CD4-positive, alpha-beta T cell treated with Interleukin-4 for 1 hour (primary cell): ENCODE measurements at places on chromosomes 6 and 20.

GRCh38 chr6:48200869-48201390, 89.9 kb upstream of the PTCHD4 start:
- DNase-seq, result no peak

DNA sequence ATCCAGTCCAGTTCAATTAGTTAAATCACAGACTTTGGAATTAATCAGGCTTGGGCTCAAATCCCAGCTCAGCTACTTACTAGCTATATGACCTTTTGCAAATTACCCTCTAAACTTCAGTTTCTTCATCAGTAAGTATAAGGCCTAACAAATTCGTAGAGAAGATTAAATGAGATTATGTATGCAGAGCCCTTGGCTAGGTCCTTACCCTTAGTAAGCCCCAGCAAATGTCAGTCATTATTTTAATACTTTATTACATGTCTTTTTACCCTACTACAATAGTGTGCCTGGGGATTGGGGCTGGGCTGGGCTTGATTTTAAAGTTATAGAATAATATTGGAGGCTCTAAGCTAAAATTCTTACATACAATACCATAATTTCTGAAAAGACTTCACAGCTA, 326.1 kb upstream of the PREP start:
- DNase-seq, result no peak

DNA sequence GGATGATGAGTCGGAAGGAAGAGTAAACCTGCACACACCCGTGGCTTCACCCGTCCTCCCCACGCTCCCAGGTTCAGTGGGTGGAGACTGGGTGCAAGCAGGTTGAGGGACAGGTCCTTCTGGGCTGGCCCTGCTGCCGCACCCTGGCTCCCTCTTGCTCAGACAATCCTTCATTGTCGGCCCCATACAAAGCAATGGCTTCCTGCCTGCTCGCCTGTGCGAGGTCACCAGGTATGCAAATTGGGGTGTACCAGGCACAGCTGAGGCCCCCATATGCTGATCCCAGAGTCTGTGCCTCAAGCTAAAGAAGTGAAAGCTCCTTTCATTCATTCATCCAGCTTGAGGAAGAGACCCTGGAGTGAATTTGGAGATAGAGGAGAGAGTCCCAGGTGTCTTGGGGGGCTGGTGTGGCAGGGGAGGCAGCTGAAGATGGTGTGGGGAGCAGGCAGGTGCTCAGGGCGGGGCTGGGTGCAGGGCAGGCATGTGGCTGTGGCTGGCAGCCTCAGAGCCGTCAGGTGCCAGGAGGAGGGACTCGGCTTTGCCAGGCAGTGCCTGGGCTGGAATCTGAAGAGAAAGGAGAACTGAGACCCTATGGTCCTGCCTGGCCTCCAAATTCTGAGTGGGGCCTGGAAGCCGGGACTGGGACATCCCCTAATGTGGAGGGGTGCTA, 4.7 kb downstream of the SLCO4A1 start:
- no peak for DNase-seq

- peak; percentile 7 for DNase-seq
These were observed 188.8 kb downstream of the DLL1 start for GRCh38 chr6:170102038-170102437.

GRCh38 chr6:159151266-159151855, 17.8 kb upstream of the FNDC1 start:
- DNase-seq, result peak; percentile 49

- DNase-seq, result peak; percentile 80
These were observed 2.1 kb downstream of the SOX12 start for GRCh38 chr20:327186-328026.

DNA sequence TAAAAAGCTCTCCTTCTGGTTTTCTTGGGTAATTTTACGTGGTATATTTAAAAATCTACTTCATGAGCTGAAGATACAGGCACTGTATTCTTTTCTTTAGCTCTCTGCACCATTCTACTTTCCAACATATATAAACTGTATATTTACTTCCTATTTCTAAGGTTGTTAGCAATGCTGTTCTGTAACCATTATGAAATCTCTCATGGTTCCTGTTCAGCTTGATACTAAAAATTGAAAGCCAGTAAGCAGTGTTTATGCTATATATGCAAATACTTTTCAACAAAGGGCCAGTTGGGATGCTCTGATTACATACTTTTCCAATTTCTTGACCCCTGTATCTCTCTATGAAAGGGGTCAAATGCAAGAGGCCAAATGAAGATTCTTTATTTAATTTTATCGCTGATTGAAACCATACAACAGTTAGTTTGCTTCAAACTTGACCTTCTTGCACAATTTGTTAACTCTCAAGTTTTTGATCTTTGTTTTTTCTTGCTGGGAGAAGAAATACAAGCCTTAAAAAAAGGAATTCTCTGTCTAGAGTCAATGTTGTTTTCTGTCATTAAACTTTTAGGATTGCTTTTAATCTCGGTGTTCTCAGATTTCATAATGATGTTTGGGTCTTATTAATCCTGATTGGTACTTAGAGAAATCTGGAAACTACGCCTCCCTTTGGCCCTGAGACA, 223.2 kb downstream of the PRL start:
- no peak for DNase-seq

DNA sequence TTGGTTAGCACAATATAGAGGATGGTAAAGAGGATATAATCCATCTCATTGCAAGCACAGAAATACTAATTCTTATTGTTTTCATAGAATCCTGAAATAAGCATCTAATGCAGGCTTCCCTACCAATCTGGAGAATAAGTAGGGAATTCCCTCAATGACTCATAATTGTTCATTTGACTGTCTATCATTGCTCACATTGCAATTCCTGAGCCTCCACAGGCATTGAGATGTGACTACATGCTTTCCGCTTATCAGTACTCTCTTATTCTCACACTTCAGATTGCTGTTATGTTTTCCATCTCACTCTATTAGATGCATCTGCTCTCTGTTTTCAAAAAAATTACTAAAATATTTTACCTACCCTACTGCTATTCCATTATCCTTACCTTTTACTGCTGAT, 216.2 kb upstream of the PRSS16 start:
- DNase-seq, result no peak

- DNase-seq, result no peak
These were observed 83.9 kb downstream of the SAMD3 start for GRCh38 chr6:130138909-130139242.

DNA sequence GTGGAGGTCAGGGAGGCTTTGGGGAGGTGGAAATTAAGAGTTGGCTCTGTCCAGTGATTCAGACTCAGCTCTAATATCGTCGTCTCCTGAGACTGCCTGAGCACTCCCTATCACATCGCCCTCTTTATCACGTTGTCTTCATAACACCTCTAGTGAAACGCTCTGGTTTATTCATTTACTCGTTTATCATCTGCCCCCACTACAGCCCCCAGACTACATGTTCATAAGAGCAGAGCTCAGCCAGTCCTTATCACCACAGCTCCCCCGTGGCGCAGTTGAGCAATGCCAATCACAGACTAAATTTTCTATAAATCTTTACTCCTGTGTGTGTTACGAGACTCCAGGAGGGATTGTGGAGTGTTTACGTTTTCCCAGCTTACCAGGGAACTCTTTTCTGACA, 316.2 kb downstream of the ADGRB3 start:
- no peak for DNase-seq

GRCh38 chr20:52291109-52291508, 99.5 kb upstream of the ZFP64 start:
- no peak for DNase-seq

DNA sequence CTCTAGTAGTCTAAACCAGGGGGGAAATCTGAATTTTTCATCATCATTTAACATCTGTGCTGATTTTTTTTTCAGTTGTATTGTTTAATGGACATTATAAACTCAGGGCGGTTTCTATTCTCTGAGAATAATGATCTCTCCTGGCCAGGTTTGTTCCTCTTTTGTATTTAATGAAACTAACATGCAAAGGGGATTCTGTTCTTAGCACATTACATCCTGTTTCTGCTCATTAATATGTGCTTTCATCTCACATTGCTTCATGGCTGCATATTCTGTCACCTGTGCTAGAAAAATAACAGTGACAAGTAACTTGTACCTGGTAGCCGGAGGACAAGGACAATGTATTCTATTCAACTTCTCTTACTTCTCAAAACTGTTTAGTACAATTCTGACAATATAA, 806 bp downstream of the HLA-DOB start:
- no peak for DNase-seq

GRCh38 chr6:136962661-136963060, 40.6 kb downstream of the SLC35D3 start:
- DNase-seq, result no peak

DNA sequence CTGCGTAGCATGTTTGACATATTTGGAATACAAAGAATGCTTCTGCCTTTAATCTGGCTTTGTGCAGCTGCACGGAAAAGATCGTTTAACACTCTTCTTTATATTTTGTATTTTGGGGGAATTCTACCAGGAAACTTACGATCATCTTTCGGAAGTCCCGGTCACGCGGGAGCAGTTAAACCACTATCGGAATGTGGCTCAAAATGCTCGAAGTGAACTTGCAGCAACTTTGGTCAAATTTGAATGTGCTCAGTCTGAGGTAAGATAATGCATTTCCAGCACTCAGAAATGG, 42.3 kb downstream of the CCDC170 start:
- DNase-seq, result no peak

DNA sequence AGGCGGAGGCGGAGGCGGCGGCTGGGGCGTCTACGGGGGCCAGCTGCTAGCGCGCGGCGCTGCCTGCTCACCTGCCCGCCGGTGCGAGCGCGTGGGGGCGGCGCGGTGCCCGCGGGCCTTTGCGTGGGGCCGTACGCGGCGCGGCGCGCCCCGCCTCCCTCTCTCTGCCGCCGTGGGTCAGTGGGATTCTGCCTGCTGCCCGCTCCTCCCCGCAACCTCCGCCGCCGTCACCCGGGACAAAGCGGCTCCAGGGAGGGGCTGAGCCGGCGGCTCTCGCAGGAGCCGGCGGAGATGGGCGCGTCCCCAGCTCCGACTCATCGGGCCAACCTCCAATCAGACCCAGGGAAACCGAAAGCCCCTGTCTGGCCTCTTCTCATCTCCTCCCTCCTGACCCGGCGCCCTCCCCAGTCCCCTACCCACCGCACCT, at the start of gene RCAN2:
TSS of gene RCAN2 (minus strand) at position 249 of the 427 bp plus-strand sequence.
- DNase-seq, result peak; percentile 13

DNA sequence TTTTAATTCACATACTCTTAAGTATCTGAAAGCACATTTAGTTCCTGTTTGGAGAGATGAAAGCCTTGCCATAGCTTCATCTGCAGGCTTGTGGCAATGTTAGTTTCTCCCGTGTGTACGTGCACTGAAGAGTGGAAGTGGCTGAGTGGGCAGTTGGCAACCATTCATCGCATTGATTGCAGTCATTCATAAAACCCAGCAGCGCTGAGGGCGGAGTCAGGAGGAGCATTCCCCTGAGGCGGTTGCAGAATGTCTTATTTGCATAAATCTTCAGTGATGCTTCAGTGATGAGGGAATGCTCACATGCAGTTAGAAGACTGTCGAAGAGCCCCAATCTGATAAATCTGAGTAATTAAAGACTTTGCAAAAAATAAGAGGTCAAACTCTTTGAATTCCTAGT, 79.1 kb downstream of the RIMS1 start:
- no peak for DNase-seq

DNA sequence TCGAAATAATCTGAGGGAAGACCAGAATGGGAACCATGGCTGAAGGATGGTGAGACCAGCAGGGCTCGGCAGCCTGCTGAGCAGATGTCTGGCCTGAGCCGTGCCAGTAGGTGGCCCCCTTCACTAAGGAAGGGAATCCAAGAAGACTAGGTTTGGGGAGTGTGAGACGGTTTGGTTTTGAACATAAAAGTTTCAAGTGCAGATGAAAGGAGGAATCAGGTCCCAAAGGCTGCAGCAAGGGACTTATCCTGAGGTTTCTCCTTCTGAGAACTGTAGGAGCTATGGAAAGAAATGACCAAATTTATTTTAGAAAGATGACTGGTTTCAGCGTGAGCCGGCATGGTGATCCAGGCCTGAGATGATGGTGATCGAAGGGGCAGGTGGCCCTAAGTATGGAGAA, 4.6 kb upstream of the OSER1 start:
- peak; percentile 78 for DNase-seq

DNA sequence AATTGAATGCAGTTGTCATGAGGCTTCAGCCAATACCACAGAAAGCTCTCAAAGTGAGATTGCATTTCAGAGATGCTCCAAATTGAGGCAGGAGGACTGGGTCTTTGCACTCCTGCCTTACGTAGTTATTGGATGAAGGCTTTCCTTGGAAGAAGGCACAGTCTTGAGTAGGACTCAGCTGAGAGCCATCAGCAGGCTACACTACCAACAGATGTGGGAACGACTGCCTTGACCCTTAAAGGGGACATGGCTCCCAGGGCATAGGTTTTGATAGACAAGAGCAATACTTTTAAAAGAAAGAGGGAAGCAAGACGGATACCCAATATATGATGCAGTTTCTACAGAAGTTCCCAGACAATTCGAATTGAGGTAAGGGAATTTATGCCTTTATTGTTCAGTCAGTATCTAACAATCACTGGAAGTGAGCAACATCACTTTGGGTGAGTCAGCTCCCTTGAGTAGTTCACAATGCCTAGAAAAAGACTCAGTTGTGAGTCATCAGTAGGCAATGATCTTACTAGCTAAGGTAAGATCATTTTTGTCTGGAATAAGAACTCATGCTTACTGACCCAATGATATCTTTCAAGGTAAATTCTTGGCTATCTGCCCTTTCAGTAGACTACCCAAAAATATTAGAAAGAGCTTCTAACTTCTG, 390.8 kb downstream of the GJA1 start:
- no peak for DNase-seq

DNA sequence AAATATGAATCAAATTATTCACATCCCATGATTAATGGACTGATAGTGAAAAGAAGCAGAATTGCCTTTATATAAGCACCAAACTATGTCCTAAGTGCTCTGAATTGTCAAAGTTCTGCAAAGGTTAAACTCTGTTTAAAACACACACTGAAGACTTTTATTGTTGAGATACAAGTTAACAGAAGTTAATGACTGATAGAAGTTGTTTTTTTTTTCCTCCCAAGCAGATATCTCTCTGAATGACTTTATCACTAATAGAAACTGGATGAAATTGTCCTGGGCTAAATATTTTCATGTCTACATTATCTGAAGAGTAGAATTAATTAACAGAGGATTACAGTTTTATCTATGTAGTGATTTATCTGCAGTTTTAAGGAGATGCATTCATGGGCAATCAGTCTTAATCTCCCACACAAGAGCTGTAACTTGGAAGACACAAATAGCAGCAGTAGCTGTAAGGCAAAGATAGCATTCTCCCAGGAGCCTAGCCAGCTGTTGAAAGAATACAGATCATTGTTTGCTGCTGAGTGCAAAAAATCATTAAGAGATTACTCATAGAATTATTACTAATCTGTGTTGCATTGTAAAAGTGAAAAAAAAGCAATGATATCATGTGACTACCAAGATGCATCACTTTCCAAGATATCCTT, 49.9 kb downstream of the BMP5 start:
- DNase-seq, result no peak

DNA sequence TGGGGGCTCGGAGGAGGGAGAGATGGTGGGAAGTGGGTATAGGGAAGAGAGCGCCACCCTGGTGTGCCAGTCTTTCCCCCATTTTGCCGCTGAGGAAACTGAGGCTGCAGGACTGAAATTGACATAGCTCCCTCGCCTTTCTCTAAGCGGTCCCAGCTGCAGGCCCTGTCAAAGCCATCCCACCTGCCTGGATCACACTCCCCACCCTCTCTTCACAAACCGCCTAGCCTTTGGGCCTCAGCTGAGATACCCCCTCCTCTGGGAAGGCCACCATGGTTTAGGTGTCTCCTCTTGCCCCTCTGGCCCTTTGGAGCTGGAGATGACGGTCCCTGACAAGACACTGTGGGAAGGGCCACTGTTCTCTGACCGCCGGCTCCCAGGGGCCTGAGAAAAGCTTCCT, 16.9 kb downstream of the SRC start:
- DNase-seq, result no peak

GRCh38 chr20:63385819-63386218, 24.7 kb upstream of the CHRNA4 start:
- no peak for DNase-seq
